Urinary bladder (tissue), 4 donors: ENCODE measurements at places on chromosomes 12 and 14. TPM values are rescaled to one million over a fixed set of nuclear protein-coding genes. Genes with fewer than 3 reads are reported as not detected.
A peak's percentile ranks its signal among the peaks of the same experiment; 100 is the strongest.

- DNase-seq = no peak
Observed at GRCh38 chr12:54197431-54197909, 8.7 kb upstream of the SMUG1 start.

Gene ALG10
- total RNA-seq = 23.4 TPM

Gene PAPOLA
- total RNA-seq = 327 TPM

DNA sequence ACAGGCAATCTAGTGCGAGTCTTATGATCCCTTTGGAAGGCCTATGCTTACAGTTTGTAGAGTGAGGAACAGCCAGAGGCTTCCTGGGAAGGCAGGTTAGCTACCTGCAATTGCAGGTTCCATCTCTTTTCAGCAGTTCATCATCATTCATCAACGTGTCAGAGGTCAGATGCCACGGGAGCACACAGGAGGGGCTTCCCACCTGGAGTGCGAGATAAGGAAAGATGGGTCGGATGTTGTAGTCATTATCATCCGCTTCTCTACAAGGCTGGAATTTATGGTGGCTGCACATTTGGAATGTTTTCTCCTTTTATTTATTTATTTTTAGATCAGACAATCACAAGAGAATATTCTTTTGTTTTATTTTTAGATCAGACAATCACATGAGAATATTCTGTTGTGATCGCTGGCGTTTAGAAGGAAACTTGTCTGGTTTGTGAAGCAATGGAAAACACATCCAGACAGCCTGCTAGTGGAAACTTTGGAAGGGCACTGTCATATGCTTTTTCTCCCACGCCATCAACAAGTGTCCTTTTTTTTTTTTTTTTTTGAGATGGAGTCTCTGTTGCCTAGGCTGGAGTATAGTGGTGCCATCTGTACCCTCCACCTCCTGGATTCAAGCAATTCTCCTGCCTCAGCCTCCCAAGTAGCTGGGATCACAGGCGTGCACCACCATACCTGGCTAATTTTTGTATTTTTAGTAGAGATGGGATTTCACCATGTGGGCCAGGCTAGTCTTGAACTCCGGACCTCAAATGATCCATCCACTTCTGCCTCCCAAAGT lies 1.9 kb upstream of the BICD1 start:
- DNase-seq = no peak

GRCh38 chr14:90444077-90444696 lies 47.4 kb downstream of the CALM1 start:
- DNase-seq = peak; percentile 74

DNA sequence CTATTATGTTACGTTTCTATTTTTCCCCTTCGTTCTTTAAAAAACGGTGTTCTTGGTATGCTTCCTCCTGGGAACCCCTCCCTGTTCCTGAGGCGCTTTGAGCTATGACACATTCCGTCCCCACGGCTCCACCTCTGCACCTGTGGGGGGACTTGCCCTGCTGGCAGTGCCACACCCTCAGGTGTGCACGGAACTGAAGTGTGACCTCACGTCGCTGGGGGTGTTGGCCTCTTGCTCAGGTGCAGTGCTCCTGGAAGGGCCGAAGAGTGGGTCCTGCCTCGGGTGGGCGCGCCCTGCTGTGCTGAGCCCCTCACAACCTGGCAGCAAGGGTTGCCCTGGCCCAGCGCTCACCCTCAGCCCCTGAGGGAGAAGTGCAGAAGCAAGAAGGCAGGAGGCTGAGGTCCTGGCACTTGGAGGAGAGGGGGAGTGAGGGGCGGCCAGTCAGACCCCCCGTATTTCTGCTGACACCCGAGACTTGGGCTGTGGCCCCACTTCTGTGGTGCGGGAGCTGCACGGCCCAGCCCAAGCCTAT lies 4.9 kb downstream of the AMN start:
- DNase-seq = no peak

DNA sequence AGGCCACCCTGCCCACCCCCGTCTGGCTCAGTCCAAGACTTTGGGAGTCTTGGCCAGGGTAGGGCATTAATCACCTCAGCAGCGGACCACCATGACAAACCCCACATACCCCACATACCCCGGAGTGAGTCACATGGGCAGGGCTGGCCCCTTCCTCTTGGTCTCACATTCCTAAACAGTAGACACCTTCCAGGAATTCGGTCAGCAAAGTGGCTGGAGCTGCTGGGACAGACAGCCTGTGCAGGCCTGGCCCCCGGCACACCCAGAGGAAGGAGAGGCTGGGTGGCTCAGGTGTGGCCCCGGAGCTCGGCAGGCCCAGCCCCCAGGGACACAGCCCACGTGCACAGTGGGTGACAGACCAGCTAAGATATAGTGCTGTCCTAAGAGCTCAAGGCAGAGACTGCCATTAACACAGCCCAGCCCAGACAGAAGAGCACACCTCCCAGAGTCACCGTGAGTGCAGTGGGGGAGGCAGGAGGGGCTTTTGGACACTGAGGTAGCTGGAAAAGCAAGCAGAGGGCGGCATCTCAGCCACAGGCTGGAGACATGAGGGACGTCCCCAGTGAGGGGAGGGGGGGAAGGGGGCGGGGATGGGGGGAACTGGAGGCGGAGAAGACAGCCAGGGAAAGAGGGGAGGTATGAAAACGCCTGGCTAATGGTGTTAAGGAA lies 24.0 kb downstream of the CCDC85C start:
- no peak for DNase-seq

GRCh38 chr12:12128670-12129069 lies 57.9 kb downstream of the BCL2L14 start:
- DNase-seq = no peak
